ENCODE measurements at places on chromosomes 2 and 18.

DNA sequence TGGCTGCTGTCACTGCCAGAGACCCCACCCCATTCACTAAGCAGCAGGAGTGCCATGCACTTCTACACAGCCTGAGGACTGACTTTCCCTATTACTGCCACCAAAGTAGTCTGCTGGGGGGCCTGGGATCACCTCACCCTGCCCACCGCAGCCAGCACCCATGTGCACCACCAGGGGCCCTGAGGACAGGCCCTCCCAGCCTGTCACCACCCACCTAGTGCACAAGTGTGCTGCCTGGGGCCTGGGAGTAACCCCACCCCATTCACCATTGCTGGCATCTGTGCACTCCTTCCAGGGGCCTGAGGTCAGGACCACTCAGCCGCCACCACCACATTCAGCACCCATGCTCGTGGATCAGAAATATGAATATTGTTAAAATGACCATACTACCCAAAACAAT, 247.8 kb upstream of the NCKAP5 start:
- DNase-seq = no peak

DNA sequence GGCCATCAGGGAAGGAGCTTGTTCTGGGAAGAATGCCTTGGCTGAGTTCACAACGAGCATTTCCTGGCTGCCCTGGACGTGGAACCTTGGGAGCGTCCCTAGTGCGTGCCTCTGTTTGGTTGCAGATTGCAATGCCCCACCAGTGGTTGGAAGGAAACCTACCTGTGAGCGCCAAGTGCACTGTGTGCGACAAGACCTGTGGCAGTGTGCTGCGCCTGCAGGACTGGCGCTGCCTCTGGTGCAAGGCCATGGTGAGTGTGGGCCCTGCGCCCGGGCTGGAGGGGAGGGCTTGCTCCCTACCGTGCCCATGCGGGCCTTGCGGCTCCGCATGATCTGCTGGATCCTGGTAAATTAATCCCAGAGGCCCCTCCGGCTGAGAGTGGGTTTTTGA, 81.9 kb downstream of the DGKD start:
- DNase-seq = no peak

DNA sequence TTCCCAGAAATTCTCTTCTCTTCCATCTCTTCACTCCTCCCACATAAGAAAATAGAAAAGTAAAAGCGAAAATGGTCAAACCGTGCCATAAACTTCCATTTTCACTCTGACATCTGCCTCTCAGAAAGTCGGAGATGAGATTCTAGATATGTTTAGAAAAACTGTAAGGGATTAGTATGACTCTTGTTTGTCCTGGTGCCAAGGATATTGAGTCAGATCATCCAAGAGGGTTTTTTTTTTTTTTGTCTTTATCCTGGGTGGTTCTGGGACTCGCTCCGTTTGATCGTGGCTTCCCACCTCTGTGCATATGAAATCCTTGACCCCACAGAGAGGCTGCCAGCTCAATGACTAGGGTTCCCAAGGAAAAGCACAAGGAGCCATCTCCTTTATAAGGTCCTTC, 17.3 kb downstream of the EN1 start:
- no peak for DNase-seq

- no peak for DNase-seq
These were observed 6.9 kb downstream of the SP3 start for GRCh38 chr2:173958198-173958846.

DNA sequence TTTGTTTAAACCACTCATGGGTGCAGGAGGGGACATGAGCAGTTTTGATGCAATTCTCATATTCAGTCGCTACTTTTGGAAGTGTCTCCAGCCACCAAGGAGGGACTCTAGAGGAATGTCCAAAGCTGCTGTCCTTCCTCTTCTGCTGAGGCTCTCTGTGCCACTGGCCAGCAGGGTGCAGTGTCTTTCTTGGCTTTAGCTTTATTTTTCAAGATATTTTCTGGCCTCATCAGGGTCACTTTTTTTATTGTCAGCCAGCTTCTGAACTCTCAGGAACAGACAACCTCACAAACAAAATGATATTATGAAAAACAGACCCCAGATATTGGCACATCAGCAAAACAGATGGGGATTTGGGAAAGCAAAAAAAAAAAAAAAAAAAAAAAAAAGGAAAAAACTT, 289.3 kb upstream of the ZSWIM2 start:
- DNase-seq = no peak

DNA sequence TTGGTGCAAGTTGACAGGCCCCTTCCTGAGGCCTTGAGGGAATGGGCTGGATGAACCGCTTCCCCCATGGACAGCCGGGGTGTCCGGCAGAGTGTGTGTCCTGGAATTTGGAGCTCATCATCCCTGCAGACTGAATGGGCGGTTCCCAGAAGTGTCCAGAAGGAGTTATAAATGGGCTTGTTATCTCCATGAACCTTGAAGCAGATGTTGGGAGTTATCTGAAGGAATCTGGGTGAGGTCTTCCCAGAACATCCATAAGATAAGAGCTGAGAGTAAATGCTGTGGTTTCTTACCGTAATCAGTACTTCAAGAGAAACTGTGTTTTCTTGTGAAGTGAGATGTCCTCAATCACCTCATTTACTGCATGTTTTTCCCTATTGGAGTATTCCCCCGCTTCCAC, 21.1 kb downstream of the PLB1 start:
- no peak for DNase-seq

DNA sequence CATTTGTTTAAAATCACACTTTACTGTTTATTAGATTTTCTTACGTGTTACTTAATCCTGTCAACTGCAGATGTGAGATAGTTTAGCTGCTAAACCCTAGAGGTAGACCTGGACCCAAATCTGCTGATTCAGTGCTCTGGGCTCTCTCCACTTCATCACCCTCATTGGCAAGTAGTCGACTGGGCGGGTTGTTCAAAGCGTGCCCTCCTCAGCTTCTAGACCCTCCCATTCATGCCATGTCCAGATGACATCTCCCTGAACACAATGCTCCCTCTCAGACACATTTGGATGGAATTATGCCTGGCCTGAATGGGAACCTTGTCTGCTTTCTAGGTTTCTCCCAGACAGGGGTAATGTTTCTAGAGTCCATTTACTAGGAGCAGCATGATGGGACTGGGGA, 43.7 kb downstream of the RPIA start:
- DNase-seq = no peak

DNA sequence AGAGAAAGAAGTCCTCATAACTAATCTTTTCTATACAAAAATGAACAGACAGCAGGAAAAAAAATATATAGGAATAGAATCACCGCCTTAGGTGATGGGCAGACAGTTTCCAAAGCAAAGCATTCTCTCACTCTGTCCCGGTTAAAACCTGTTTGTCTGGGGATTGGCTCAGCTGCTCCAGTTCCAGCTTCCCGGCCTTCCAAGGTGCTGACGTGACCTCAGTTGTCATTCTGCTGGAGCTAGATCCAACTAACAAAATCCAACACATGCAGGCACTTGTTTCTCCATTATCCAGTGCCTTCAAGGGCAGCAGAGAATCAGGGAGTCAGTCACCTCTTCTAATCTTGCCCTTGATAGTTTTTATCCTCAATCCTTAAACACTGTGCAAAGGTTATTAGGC, 52.8 kb downstream of the IKZF2 start:
- DNase-seq = no peak

DNA sequence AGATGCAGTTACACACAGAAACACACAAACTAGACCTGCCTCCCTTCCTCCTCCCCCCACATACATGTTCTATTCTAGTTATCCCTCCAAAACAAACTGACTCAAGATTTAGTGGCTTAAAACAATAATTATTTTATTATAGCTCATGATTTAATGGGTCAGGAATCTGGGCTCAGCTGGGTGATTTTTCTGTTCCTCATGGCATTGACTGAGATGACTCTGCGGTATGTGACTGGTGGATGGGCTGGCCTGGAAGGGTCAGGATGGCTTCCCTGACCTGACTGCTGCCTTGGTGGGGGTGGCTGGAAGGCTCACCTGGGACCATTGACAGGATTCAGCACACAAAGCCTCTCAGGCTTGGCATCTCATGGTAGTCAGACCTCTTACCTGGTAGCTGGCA, 33.7 kb upstream of the NTSR2 start:
- no peak for DNase-seq

DNA sequence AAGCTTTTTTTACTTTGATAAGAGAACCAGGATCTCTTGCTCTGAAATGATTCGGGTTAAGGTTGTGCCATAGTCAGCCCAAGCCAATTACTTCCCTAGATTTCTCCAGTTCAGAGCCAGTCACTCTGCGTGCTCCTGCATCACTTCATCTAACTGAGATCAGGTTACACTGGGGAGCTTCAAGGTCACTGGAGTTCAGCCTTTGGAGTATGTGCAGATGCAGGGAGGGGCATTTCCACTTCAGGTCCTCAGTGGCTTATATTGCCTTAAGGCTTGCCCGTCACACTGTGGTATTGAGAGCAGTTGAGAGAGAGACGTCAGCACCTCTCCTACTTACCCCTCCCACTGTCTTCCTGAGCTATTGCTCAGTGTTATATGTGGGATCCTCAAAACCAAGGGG, 317.8 kb downstream of the EPHA4 start:
- no peak for DNase-seq

DNA sequence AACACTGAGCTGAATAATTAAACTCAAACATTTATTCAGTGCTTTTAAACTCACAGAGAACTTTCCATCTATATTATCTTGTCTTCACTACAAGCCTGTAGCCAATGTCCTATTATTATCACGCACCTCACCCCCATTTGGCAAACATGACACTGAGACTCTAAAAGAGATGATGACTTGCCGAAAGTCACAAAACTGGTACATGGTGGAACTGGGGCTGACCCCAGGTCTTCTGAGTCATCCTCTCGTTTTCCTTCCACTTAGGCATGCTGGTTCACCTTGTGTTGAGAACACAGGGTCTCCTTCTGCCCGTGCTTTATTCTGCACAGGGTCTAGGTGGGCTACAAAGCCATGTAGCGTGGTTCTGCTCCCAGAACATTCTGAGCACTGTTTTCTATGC, 230.0 kb upstream of the MGAT5 start:
- DNase-seq = no peak
